ENCODE measurements at places on chromosomes 5 and 9.

- DNase-seq, result no peak
Measured at GRCh38 chr9:106773750-106774149, 89.2 kb upstream of the ZNF462 start.

DNA sequence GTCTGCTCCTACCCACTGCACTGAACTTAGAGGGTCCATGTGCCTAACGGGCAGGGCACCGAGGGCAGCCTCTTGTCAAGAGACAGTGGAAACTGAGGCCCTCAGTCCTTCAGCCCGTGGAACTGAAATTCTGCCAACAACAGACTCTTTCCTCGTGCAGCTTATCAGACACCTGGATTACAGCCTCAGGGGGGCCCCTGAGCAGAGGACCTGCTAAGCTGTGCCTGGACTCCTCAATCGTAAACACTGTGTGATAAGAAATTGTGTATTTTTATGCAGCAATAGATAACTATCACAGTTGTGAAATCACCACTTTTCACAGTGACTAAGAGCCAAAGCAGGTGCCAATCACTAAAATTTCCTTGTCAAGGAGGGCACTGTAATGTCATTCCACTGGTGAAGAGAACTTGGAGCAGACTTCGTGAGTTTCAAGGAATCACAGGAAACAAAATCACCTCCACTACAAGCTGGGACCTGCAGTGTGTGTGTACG lies 33.4 kb upstream of the CTSV start:
- no peak for DNase-seq

- no peak for DNase-seq
Measured at GRCh38 chr9:13330396-13331004, 51.0 kb upstream of the MPDZ start.

- no peak for DNase-seq
Measured at GRCh38 chr9:126953041-126953809, 38.6 kb downstream of the RALGPS1 start.

DNA sequence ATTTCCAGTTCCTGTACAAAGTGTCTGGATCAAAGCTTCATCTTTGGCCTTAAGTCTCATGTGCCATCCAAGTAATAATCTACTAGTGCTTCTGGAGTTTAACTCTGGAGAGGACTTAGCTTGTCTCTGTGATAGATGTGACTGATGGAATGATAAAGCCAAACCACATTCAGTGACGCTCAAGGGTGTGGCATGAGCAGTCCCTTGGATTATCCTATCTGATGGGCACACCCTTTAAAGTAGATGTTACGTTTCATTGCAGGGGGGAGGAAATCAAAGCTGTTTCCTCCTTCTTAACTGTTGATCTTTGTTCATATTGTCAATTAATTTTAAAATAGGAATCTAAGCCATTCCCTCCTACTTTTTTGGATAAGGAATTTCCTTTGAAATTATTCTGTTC lies 8.5 kb upstream of the EGFLAM start:
- no peak for DNase-seq

DNA sequence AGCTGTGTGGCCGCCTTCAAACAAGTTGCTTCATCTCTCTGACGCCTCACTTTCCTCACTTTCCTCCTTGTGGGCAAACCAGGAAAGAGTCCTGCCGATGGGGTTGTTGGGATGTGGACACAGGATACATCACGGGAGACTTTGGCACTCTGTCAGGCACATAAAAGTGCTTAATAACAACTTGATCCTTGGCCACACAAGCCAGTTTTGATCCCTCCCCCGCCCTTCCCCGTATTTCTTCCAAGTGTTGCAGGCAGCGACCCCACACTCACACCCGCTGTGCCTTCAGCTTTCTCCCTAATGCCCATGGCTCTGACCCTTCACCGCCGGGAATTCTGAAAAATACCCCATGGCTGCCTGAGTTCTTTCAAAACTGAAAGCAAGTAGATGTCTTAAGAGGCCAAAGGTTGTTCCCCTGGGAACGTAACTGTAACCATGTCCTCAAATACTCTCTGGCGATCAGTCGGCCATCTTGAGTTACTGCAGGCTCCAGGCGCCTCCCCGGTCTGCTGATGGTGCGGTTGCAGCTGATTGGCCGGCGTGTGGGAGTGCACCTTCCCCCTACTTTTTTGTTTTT lies 59.8 kb downstream of the ARHGEF37 start:
- DNase-seq, result no peak

DNA sequence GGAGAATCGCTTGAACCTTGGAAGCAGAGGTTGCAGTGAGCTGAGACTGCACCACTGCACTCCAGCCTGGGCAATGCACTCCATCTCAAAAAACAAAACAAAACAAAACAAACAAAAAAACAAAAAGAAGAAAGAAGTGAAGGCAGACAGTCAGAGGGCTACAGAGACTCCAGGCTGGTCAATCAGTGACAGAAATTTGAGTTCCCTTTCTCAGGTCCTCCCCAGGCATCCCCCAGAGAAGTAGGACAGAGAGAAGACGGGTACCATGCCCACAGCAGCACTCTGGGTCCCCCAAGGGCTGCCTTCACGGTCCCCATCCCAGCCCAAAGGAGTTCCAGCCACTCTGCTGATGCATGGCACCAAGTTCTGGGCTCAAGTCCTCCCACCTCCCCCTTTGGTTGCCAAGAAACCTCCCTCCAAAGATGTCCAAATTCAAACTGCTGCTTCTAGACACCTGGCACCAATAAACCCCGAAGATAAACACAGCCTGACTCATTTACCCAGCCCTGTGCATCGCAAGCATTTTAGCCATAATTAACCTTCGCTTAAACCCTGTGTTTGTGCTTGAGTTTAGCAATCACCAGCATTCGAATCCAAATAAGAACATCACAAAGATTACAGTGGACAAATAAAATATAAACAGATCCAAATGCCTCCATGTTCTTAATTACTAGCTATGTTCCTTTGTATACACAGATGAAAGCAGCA lies 24.0 kb downstream of the SEMA4D start:
- DNase-seq, result no peak

DNA sequence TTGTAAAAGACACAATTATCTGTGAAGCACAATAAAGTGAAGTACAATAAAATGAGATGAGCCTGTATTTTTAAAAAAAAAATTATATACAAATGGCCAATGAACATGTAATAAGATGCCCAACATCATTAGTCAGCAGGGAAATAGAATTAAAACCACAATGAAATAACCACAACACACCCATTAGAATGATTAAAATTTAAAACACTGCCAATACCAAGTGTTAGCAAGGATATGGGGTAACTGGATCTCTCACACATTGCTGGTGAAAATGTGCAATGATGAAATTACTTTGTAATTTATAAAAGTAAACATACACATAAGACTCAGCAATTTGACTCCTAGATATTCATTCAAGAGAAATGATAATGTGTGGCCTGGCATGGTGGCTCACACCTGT lies 62.8 kb downstream of the SHOC1 start:
- DNase-seq, result no peak

GRCh38 chr5:51598026-51598425 lies 214.8 kb downstream of the ISL1 start:
- DNase-seq, result no peak

DNA sequence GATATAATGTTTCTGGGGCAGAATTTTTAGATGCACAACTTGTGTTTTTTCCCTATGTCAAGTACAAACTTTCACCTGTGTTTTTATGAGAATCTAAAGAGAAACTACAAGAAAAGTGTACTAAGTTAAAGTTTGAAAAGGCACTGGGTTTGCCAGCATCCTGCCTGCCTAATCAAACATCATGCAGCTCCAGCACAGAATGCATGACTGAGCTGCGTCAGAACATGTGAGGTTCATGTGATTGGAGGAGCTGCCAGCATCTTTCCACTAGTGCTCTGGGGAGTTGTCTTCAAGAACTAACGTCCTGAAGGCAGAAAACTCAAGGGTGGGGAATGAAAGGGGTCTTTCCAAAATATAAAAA lies 46.1 kb upstream of the RIC1 start:
- DNase-seq, result no peak

DNA sequence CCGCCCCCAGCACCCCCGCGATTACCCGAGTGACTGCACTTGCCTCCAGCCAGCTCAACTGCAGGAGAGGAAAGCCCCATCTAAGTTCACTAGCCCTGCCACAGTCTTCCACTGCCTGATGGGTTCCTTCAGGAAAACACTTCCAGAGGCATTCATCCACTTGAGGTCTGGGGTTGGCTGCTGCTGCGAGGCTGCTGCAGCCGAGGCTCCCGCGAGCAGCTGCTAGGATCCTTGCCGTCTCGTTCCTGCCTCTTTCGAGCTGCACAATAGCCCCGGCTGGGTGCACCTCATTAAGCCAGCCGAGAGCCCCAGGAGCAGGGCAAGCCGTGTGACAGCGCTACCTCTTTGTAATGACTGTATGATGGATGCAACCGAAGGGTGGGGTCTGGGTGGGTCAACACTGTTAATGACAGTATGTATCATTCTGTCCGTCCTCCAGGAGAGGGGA lies 24.2 kb upstream of the ELAVL2 start:
- no peak for DNase-seq

DNA sequence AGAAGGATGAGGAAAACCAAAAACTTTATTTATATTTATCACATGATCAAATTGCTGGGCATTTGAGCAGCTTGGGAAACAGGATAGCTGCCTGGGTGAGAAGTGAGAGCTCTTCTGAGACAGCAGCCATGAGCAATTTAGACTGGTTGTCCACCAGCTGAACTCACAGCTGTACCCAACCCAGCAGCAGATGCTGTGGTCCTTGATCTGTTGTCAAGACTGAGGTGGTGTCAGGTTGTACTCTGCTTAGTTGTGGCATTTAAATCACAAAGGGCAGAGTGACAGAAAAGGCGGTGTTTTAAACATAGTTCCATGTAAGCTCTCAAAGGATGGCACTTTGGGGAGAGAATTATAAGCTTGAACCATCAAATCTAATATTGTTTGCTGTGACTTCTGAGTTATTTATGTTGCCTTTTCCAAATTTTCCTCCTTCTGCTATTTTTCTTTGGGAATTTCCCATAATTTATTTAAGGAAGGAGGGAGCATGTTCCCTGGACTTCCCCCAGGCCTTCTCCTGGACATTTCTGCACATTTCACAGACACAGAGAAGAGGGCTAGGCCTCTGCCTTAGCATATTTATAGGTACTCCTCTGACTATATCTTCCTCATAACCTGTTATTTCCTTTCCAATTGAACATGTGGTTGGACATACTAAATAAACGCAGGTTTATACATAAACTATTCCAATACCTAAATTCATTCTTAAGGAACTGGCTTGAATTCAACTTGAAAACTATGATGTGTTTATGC lies 117.7 kb upstream of the FER start:
- DNase-seq, result no peak

- DNase-seq, result no peak
Measured at GRCh38 chr5:31361234-31361633, 167.7 kb downstream of the CDH6 start.

- no peak for DNase-seq
Measured at GRCh38 chr9:70054521-70054920, 10.9 kb downstream of the MAMDC2 start.

- no peak for DNase-seq
Measured at GRCh38 chr5:73917433-73917832, 291.4 kb downstream of the ARHGEF28 start.
